Stimulated activated CD8-positive, alpha-beta memory T cell treated with anti-CD3 and anti-CD28 coated beads, Interleukin-4, amount 100 ng/mL, for 48 hours (primary cell): ENCODE measurements at places on chromosomes 2 and 18.

- no peak for DNase-seq
These were observed 192.8 kb downstream of the CDCA7 start for GRCh38 chr2:173547499-173547898.

DNA sequence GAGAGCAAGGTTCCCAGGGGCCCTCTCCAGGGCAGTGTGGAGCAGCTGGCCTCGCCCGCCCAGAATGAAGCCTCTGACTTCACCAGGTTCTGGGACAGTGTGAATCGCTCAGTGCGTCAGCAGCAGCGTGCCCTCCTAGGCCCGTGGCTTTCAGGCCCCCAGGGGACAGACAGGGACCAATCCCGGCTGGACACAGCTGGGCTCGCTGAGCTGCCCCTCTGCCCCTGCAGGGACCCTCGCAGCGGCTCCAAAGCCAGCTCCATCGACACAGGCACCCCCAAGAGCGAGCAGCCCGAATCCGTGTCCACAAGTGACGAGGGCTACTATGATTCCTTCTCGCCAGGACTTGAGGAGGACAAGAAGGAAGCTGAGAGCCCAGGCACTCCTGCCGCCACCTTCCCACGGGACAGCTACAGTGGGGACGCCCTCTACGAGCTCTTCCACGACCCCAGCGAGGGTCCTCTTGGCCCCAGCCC, 7.6 kb downstream of the AMER3 start:
- DNase-seq: no peak

GRCh38 chr2:48707466-48707865, 48.1 kb downstream of the LHCGR start:
- DNase-seq: no peak

DNA sequence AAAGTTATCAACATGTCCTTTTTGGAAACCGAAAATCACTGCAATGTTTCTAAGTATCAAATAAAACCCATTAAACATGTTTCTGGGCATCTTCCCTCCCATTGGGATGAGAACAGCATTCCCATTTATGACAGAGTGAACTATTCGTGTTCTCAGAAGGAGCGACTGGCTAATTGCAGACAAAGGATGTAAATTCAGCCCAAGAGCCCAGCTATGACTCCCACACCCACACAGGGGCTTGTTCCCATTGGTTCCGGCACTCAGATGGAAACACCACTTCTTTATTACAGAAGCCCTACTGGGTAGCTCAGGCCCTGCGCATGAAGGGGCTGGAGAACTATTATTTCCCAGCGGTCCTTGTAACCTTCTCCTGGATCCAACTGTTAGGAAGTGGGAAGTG, 16.6 kb upstream of the NPAS2 start:
- DNase-seq: no peak
